ENCODE measurements at places on chromosomes 16 and 17.
A peak's percentile ranks its signal among the peaks of the same experiment; 100 is the strongest.

DNA sequence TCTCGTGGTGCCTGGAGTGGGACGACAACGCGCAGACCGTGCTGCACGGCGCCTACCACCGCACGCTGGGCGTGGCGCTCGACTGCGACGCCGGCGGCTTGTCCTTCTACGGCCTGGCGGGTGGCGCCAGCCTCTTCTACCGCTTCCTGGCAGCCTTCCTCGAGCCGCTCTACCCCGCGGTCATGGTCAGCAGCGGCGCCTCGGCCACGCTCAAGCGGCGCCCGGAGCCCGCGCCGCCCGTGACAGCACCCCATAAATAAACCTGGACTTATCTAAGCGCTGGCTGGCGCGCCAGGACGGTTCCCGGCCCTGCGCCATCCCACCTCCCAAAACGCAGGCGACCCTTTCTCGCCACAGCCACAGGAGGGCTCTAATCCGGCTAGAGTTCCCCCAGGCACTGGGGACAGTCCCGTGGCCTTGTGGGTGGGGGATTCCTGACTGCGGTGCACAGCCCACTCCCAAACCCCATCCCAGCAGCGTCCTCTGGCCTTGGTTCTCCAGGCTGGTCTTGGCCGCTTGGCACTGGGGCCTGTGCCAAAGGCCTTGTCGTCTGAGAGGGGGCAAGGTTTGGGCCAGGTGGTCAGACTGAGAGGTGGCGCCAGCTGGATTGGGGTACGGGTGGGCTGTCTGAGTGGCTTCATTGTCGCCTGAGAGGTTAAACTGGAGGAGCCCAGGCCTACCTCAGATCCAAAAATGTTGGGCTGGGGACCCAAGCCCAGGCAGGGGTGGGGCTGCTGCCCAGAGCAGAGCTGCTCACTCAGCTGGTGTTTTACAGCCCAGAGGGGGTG is 10.1 kb upstream of the SLC16A5 start:
- no peaks in the 10 kb centered on the region for H3K36me3 ChIP-seq
- H3K4me3 ChIP-seq, result peak overlapping the region; percentile 58

DNA sequence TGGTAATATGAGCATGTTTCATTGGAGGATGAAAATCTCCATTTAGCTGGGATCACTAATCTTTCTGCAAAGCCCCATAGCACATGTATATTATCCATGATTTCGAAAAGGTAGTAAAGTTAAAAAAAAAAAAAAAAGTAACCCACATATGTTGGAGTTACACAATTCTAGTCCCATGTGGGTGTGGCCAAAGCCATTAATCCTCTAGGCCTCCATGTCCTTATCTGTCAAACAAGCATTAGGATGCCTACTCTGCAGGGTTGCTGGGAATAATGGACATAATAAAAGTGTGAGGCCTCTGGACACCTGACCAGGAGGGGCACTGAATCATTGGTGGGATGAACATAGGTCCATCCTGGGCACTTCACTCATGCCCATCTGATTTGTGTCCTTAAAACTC is 29.2 kb upstream of the VAT1L start:
- H3K27me3 ChIP-seq, result no peaks in the 10 kb centered on the region
- H3K4me3 ChIP-seq, result no peak overlapping the region
- H3K27ac ChIP-seq, result no peak overlapping the region
- H3K4me1 ChIP-seq, result no peaks in the 10 kb centered on the region
- no peak for DNase-seq
- no peaks in the 10 kb centered on the region for H3K36me3 ChIP-seq

DNA sequence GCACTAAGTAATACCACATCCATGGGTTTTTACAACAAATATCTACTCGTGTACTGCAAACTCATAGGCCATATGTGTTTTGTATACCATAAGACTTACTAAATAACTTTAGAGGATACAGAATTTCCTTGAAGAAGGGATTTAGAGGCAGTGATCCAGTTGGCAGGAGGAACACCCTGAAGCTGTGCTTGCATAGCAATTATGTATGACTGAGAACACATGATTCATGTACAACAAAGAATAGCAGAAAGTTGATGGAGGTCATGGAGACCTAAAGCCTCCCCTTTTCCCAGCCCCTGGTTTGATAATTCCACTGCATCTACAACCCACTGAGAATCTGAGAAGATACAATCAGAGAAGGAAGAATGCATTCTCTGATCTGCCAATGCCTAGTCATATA is 83.8 kb upstream of the PMFBP1 start:
- DNase-seq, result no peak
- H3K36me3 ChIP-seq, result no peaks in the 10 kb centered on the region
- H3K27ac ChIP-seq, result no peak overlapping the region
- H3K27me3 ChIP-seq, result peaks cover 4% of the 10 kb centered on the region
- H3K4me3 ChIP-seq, result no peak overlapping the region

DNA sequence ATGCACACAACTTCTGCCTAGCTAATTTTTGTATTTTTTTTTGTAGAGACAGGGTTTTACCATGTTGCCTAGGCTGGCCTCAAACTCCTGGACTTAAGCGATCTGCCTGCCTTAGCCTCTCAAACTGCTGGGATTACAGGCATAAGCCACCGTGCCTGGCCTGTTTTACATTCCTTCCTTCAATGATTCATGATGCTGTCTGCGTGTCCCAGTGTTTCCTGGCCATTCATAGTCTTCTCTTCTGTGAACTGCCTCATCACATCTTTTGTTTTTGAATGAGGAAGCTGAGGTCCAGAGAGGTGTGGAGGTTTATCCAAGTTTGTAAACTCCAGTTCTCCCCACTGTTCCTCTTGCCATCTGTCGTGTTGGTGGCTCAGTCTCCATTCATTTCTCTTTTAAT is 64.5 kb upstream of the MED9 start:
- peaks cover 21% of the 10 kb centered on the region for H3K4me1 ChIP-seq
- H3K4me3 ChIP-seq, result no peak overlapping the region
- H3K36me3 ChIP-seq, result no peaks in the 10 kb centered on the region

DNA sequence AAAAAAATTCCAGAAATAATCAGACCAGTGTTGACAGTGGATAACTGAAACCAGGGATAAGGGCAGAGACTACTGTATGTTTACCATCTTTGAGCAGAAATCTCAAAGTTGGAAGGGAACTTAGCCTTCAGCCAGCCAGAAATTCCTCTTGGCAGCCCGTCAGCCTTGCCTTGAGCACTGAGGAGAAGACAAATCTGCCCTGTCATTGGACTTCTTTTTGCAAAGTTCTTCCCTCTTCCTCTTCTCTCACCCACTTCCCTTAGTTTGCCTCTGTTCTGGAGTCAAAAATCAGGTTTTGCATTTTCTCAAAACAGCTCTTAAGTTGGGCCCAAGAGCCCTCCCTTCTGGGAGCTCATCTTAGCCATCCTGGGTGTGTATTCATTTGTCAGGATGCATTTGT is 6.2 kb downstream of the TUFM start:
- peaks cover 55% of the 10 kb centered on the region for H3K36me3 ChIP-seq
- H3K4me3 ChIP-seq, result no peak overlapping the region
- H3K4me1 ChIP-seq, result peaks cover 1% of the 10 kb centered on the region
- H3K27ac ChIP-seq, result no peak overlapping the region
- DNase-seq, result no peak
- no peaks in the 10 kb centered on the region for H3K27me3 ChIP-seq

- peaks cover 12% of the 10 kb centered on the region for H3K4me1 ChIP-seq
Measured at GRCh38 chr16:86089334-86089900, 190.5 kb downstream of the IRF8 start.

- H3K4me1 ChIP-seq, result no peaks in the 10 kb centered on the region
- no peaks in the 10 kb centered on the region for H3K27me3 ChIP-seq
- H3K4me3 ChIP-seq, result no peak overlapping the region
- H3K27ac ChIP-seq, result no peak overlapping the region
- H3K36me3 ChIP-seq, result no peaks in the 10 kb centered on the region
- DNase-seq, result no peak
Measured at GRCh38 chr17:71516149-71516548, 604.7 kb upstream of the SOX9 start.

DNA sequence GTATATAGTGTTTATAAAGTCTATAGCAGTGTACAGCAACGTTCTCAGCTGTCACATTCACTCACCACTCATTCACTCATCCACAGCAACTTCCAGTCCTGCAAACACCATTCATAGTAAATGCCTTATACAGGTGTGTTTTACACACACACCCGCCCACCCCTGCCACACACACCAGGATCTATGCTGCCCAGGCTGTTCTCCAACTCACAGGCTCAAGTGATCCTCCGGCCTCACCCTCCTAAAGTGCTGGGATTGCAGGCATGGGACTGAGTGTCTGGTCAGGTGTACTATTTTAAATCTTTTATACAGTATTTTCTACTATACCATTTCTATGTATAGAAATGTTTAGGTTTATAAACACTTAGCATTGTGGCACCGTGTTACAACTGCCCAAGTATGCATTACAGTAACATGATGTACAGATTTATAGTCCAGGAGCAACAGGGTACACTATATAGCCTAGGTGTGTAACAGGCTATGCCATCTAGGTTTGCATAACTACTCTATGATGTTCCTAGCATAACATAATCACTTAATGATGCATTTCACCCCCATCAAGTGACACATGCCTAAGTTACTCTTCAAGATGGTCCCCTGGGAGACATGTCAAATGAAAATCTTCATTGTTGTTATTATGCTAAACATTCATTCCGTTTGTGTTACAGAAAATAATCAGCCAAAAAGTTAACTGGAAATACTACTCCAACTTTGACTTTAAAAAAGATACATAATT is 42.5 kb downstream of the CREBBP start:
- peaks cover 4% of the 10 kb centered on the region for H3K4me1 ChIP-seq
- no peak for DNase-seq
- no peak overlapping the region for H3K4me3 ChIP-seq
- H3K36me3 ChIP-seq, result peaks cover 25% of the 10 kb centered on the region

DNA sequence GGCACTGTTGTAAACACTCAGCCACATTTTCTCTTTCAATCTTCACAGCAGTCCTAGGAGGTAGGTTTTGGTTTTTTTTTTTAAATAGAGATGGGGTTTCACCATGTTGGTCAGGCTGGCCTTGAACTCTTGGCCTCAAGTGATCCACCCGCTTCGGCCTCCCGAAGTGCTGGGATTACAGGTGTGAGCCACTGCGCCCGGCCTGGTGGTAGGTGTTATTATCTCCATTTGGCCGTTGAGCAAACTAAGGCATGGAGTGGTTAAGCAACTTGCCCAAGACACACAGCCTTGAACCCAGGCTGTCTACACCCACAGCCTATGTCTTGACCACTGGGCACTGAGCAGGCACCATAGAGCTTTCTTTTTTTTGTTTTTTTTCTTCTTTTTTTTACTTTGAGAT is 8.6 kb downstream of the SGCA start:
- H3K4me1 ChIP-seq, result peaks cover 16% of the 10 kb centered on the region
- no peaks in the 10 kb centered on the region for H3K36me3 ChIP-seq
- H3K4me3 ChIP-seq, result no peak overlapping the region
- H3K27me3 ChIP-seq, result no peaks in the 10 kb centered on the region

- no peak for DNase-seq
- peaks cover 78% of the 10 kb centered on the region for H3K4me1 ChIP-seq
- no peaks in the 10 kb centered on the region for H3K27me3 ChIP-seq
- H3K4me3 ChIP-seq, result peak overlapping the region; percentile 88
Measured at GRCh38 chr16:84597931-84598351, 19.9 kb downstream of the COTL1 start.

DNA sequence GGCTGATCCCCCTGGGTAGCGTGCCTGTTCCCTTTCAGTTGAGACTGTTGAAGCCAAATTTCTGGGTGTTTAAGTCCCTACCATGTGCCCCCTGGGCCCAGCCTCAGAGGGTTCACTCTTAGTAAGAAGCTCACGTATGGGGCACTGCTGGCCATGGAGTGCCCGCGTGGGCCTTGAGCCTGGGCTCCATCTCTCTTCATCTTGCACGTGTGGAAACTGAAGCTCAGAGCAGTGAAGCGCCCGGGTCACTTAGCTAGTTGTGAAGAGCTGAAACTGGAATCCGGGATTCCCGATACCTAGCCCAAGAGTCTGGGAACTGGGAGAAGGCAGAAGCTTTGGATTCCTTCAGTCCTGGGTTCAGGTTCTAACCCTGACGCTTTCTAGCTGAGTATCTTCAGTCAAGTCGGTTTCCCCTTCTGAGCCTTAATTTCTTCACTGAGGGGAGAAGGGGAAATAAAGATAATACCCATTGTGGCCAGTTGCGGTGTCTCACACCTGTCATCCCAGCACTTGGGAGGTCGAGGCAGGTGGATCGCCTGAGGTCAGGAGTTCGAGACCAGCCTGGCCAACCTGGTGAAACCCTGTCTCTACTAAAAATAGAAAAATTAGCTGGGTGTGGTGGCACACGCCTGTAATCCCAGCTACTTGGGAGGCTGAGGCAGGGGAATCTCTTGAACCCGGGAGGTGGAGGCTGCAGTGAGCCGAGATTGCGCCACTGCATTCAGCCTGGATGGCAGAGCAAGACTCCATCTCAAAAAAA is 103.9 kb downstream of the OR1D5 start:
- no peak overlapping the region for H3K4me3 ChIP-seq
- no peak for DNase-seq
- H3K36me3 ChIP-seq, result no peaks in the 10 kb centered on the region
- peaks cover 11% of the 10 kb centered on the region for H3K4me1 ChIP-seq
- H3K27me3 ChIP-seq, result peaks cover 7% of the 10 kb centered on the region

DNA sequence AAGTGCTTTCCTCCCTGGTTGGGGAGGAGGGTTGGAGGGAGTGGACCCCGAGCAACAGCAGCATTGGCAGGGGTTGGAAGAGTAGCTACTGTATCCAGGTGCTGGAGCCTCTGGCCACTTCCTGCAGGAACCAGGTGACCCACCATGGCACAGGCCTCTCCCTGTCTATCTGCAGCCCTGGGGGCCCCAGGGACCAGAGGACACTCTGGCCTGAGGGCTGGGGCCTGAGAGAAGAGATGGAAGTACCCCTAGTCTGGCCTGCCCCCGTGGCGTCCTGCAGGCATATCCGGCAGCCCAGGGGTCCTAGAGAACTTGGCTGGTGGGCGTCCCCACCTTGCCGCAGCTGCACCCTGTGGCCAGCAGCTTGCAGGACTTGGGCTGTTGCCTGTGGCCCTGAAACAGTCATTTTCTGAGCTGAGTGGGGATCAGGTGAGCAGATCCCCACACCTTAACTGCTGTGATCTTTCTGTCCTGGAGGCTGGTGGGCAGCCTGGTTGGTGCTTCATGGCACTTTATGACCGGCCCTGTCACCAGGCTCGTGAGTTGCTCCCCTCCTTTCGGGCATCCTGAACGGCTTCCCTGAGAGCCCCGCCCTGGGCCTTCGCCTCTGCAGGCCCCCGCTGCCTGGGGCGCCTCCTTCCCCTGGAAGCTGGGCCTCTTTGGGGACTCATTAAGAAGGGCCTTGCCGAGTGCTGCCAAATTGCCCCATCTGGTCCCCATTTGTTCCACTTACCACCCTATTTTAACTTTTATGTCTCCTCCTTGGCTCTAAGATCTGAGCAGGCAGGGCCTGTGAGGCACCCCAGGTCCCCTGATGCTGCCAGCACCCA is 298.6 kb downstream of the SEC14L1 start:
- no peak for DNase-seq
- no peaks in the 10 kb centered on the region for H3K27me3 ChIP-seq
- H3K27ac ChIP-seq, result peak overlapping the region; percentile 99
- peak overlapping the region; percentile 86 for H3K4me3 ChIP-seq
- H3K4me1 ChIP-seq, result peaks cover 89% of the 10 kb centered on the region
- H3K36me3 ChIP-seq, result peaks cover 40% of the 10 kb centered on the region

GRCh38 chr17:2964370-2964769 is 99.0 kb downstream of the OR1D5 start:
- no peak for DNase-seq
- no peaks in the 10 kb centered on the region for H3K4me1 ChIP-seq
- H3K36me3 ChIP-seq, result peaks cover 4% of the 10 kb centered on the region
- no peak overlapping the region for H3K4me3 ChIP-seq

- H3K27ac ChIP-seq, result no peak overlapping the region
- no peaks in the 10 kb centered on the region for H3K27me3 ChIP-seq
- H3K4me1 ChIP-seq, result peaks cover 20% of the 10 kb centered on the region
- no peak for DNase-seq
Measured at GRCh38 chr17:20284022-20284421, 183.3 kb downstream of the LGALS9B start.

- H3K36me3 ChIP-seq, result no peaks in the 10 kb centered on the region
- H3K27ac ChIP-seq, result no peak overlapping the region
- H3K4me3 ChIP-seq, result no peak overlapping the region
- no peaks in the 10 kb centered on the region for H3K27me3 ChIP-seq
- H3K4me1 ChIP-seq, result no peaks in the 10 kb centered on the region
- no peak for DNase-seq
Measured at GRCh38 chr17:11459861-11460331, 138.4 kb upstream of the DNAH9 start.
